ENCODE measurements at places on chromosomes 2 and 18.

DNA sequence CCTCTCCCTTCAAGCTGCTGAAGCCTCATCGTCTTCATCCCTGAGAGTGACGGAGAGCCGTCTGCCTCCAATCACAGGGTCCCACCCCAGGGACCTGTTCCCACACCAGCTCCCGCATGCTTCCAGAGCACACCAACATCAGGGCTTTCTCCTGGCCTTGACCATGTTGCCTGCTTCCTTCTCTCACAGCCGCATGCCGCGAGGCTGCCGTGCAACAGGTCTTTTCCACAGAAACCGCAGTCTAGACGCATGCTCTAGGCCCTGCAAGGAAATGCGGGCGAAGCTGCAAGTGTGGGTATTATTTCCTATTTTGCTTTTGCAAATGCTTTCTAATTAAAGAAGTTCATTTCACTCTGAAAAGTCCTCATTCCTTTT is 277.8 kb downstream of the EIPR1 start:
- DNase-seq, result no peak

DNA sequence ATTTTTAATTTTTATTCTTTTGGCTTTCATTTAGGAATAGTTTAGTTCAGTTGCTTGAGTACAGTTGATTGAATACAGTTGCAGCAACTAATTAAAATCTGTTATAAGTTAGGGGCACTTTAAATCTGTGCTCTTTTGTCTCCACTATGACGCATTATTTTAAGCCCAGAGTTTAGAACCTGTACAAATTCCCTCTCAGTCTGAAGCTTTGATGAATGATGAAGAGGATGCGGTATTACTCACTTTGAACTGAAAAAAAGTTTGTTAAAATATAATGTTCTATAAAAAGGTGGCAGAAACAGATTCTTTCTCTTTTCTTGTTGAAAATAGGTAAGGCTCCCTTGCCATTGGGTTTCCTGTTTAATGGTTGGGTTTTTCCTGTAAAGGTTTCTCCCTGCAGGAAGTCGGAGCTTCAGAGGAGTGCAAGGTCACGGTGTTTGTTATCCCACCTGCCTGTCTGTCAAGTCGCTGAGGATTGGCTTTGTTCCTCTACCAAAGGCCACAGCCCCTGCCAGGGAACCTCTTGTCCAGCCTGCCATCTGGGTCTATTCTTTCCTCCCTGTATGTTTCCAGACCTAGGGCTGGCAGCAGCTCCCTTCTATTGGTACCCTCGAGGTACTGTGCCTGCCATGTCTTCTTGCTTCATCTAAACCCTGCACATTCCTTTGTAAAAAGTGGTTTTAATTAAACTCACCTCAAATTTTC is 43.8 kb upstream of the FN1 start:
- no peak for DNase-seq

- no peak for DNase-seq
Observed at GRCh38 chr2:3126911-3127621, 250.6 kb downstream of the EIPR1 start.

DNA sequence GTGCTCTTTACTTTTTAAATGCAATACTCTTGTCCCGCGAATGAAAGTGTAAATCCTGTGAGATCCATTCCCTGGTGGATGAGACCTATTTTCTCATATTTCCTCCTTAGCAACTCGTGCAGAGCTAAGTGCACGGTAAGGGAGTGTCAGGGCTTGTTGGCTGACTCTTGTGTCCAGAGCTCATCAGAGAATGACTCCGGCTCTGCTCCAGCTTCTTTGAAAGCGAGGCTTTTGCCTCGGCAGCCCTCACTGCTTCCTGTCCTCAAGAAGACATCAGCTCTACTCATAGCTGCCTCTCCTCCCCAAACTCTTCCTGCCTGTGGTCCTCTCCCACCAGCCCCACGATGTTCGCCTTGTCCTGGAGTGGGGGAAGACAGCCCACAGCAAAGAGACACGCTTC is 70.7 kb downstream of the LIPG start:
- no peak for DNase-seq

GRCh38 chr18:58335223-58335622 is 291.2 kb downstream of the NEDD4L start:
- no peak for DNase-seq

DNA sequence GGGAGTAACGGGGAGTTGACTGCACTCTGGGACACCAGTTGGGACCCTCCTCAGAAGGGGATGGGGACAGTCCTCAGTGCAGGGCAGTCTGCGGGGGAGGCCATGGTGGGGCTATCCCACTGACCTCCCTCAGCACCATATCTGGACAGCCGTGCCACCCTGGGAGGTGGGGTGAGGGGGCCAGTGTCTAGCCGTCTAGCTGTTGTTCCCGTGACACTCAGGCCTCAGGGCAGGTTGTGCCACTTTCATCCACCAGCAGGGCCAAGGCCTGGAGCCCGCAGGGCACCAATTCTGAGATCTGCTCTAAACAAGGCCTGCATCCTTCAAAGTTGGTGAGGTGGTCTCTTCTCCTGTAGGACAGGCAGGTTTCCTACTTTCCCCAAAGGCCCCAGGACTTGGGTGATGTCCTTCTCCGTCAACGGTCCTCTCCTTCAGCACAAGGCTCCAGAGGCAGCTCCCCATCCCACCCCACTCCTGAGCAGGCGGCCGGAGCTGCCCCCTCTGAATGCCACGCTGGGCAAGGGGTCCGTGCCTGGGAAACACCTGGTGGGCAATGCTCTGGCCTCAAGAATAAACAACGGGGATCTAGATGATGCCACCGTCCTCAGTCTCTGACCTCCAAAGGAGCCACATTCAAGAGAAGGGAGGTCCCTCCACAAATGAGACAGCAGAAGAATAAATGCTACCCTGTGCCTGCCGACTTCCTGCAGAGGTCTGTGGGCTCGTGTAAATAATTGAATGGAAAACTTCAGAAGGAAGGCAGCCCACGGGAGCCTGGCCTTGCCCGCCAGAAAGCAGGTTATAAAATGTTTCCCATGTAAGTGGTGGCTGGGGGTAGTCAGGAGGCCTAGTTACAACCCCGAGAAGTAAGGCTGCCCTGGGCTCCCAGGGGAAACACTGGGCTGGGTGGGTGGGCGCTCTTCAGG is 42.8 kb upstream of the PTMA start:
- no peak for DNase-seq

GRCh38 chr2:217905896-217906295 is 96.9 kb downstream of the TNS1 start:
- DNase-seq, result no peak

DNA sequence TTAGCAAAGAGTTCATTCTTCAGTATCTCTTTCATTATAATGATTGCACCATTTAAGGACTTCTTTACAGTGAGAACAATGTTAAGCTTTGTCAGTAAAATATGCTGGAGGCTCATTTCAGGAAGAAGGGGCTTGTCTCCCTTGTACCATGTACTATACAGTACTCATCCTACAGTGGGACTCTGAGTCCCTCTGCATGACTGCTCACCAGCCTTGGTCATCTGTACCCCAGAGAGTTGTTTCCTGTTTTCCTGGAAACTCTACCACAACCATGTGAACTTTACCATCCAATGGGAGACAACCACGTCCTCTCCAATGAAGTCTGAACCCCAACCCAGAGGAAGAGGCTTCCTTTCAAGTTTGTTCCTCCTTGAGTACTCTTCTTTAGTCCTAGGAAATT is 1171.1 kb upstream of the CRIM1 start:
- DNase-seq, result no peak

DNA sequence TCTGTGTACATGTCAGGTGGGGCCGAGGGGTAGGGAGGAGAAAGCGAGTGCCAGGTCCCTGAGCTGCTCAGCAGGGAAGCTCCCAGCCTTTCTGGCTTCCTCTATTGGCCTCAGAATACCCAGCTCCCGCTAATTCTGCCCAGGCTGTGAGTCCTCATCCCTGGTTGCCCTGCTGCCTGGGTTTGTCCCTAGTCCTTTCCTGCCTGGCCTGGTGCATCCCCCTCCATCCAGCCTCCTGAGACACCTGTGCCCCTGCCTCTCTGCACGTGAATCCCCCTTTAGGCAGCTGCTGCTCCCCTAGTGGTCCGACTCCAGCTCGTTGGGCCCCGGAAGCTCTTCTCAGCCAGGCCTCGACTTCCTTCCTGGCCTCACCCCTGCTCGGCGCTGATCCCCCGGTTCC is 54.6 kb downstream of the INHBB start:
- DNase-seq, result no peak

GRCh38 chr2:238182362-238182761 is 21.1 kb downstream of the ILKAP start:
- DNase-seq, result no peak

GRCh38 chr18:7174344-7175095 is 56.4 kb upstream of the LRRC30 start:
- no peak for DNase-seq

DNA sequence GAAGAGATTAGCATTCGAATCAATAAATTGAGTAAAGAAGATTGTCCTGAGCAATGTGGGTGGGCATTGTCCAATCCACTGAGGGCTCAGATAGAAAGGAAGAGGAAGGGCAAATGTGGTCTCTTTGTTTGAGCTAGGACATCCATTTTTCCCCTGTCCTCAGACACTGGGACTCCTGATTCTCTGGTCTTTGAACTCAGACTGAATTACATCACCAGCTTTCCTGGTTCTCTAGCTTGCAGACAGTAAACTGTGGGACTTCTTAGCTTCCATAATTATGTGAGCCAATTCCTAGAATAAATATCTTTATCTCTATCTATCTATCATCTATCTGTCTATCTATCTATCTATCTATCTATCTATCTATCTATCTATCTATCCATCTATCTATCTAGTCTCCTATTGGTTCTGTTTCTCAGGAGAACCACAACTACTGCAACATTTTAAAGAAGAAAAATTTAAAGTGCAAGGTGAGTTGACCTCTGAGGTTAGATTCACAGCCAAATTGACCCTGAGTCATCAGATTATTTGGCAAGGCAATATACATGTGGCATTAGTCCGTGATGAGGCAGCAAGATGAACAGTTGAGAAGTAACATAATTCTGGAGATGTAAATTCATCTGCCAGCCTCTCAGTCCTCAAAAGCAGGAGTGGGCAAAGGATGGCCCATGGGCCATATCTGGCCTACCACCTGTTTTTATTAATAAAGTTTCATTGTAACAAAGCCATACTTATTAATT is 191.4 kb downstream of the PDE11A start:
- DNase-seq, result no peak

- DNase-seq, result no peak
Observed at GRCh38 chr2:159788253-159788652, 9.8 kb downstream of the CD302 start.

- DNase-seq, result no peak
Observed at GRCh38 chr2:172921532-172922236, 154.0 kb upstream of the MAP3K20 start.

DNA sequence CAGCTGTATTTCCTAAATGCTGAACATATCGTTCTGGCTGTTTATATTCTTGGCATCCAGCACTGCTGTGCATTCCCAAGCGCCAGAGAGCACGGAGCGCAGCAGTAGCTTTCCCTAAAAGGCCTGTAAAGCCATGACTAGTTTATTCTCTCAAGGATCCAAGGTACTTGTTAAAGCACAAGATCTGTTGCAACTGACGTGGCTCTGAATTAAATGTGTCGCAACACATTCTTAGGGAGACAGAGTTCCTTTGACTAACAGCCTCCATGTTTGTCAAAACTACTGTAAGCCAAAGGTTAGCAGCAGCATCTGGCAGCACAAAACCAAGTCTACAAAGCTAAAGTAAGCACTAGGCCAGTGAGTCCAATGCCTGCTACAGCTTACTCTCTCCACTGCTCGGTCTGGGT is 188.6 kb upstream of the FN1 start:
- DNase-seq, result no peak
